GM13977 (cell line): ENCODE measurements at places on chromosomes 6 and 20.

DNA sequence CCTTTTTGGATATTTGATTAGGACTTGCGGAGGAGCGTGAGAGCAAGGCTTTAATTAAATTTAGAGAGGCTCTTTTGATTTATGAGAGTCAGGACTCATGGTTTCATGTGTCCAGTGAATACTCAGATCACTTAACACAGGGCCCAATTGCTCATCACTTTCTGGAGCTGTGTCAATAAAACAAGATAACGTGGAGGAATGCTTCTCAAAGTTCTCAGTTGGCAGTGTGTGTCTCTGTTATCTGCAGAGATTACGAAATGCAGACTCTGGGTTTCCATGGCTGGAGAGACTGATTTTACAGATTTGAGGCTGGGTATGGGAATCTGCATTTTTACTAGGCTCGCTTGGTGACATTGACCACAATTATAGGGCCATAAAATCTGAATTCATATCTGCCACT lies 335.8 kb upstream of the FLRT3 start:
- DNase-seq = no peak

DNA sequence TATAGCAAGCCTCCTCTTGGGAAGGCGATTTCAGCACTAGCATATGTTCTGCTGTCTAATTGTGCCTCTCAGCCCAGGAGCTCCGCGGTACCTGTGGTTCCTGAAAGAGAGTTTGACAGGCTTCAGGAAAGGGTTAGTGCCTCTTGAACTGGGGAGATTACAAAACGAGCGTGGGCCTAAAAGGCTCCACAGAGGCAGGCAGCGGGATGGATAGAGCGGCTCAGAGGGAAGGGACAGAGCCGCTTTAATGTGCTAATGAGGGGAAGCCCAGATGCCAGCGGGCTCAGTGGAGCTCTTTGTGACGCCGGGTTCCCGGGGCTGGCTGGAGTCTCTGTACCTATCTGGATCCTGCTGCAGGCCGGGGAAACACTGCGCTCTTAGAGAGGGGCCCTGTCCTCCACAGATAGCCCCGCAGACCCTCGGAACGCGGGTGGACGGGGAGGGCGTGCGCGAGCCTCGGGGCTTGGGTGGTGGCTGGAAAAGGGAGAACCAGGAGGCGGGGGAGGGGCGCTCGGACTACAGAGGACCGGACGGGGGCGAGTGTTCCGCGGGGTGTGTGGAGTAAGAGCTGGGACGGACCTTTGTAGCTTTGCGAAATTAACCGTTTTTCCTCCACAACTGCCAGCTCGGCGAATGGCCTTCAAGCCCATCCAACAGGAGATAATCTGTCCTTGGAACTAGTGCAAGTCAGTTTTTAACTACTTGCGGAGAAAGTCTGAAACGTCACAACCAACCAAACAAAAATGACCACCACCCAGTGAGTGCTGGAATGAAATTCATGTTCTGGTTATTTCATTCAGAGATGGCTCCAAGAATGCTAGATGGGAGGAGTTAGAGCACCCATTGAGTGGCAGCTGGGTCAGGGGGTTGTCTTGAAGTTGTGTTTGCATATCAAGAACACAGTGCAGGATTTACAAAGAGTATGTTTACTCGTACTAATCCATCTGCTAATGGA lies 13.0 kb downstream of the SLC35F1 start:
- no peak for DNase-seq

- DNase-seq = no peak
Measured at GRCh38 chr20:58982406-58983114, 1.5 kb downstream of the NELFCD start.

- DNase-seq = no peak
Measured at GRCh38 chr6:68194846-68195478, 440.1 kb upstream of the ADGRB3 start.

DNA sequence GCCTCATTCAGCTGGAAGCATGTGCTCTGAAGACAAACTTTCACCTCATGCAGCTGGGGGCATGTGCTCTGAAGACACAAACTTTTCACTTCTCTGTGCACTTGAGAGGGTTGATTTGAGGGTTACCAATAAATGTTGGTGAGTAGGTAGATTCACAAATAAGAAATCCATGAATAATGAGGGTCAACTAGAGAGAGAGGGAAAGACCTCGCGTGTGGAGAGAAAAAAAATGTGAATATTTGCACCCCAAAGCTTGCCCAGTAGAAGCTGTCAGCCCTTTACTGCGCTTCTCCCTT lies 43.4 kb downstream of the PSMB1 start:
- DNase-seq = no peak

DNA sequence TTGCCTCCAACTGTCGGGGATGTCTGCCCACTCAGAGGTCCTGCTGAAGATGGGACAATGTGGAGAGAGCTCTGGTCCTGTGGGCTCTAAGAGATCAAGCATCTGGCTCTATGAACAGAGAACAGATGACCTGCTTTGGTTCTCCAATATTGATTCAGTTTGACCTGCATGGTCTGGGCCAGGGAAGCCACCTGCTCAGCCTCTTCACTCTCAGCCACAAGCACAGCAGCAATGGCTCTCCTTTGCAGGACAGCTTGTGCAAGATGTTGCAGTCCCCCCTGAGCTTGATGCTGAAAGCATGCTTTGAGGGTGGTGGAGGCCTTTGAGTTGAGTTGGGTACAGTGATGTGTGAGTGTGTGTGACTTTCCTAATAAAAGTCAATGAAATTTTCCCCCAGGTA lies 18.6 kb upstream of the MCM3 start:
- no peak for DNase-seq

- DNase-seq = no peak
Measured at GRCh38 chr20:12949429-12949980, 59.3 kb upstream of the SPTLC3 start.

DNA sequence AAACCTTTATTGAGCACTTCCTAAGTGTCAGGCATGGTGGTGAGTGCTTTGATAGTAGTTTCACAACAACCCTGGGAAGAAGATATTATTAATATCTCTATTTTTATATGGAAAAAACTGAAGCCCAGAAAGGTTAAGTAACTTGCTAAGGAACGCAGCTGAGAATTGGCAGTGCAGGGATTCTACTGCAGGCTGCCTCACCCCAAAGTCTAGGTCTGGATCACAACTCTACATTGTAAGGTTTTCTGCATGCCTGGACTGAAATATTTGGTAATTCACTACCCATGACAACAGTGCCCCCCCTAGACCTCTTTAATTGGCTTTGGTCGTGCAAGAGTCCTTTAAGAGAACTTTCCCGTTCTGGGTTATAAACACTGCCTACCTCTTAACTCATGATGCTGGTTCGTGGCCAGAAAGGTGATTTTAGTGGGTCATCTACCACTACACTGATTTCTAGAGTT lies 67.1 kb upstream of the KCNQ5 start:
- DNase-seq = no peak

DNA sequence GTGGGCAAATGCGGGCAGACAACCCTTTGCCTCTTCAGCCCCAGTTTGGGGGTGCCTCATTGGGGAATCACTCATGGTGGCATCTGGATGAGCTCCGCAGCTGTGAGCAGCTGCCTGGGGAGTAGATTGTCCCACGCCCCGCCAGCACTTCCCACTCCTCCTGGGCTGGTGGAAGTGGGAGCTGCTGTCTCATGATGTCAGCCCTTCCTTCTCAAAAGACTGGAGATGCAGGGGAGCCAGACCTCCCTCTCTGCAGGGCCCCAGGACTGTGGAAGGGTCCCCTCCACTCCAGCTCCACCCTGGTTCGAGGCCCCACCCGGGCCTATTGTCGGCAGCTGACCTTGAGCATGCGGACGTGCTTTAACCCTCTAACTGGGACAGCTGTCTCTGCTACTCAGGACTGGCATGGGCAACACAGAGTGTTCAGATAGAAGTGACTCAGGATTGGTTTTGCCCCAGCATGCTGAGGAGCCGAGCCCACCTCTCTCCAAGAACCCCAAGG lies 2.0 kb downstream of the UNC93A start:
- no peak for DNase-seq

- DNase-seq = no peak
Measured at GRCh38 chr6:104409913-104410312, 449.8 kb downstream of the HACE1 start.

DNA sequence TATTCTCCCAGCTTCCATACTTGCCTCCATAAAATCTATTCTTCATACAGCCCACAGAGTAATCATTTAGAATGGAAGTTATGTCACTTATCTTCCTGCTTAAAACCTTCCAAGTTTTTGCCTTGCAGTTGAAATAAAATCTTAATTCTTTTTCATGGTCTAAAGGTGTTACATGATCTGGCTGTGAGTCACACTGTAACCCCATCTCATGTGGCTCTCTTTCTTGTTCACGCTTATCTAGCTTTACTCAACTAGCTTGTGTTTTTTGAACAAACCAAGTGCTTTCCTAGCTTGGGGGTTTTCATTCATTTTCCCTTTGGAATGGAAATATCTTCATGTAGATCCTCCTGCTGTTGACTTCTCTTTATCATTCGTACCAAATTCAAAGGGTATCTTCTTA lies 23.6 kb upstream of the THEMIS start:
- DNase-seq = no peak

- DNase-seq = no peak
Measured at GRCh38 chr20:14764511-14765369, 427.3 kb upstream of the FLRT3 start.

GRCh38 chr20:7214081-7214740 lies 446.7 kb downstream of the BMP2 start:
- no peak for DNase-seq

- DNase-seq = no peak
Measured at GRCh38 chr6:46989398-46989797, 52.7 kb downstream of the ADGRF1 start.

DNA sequence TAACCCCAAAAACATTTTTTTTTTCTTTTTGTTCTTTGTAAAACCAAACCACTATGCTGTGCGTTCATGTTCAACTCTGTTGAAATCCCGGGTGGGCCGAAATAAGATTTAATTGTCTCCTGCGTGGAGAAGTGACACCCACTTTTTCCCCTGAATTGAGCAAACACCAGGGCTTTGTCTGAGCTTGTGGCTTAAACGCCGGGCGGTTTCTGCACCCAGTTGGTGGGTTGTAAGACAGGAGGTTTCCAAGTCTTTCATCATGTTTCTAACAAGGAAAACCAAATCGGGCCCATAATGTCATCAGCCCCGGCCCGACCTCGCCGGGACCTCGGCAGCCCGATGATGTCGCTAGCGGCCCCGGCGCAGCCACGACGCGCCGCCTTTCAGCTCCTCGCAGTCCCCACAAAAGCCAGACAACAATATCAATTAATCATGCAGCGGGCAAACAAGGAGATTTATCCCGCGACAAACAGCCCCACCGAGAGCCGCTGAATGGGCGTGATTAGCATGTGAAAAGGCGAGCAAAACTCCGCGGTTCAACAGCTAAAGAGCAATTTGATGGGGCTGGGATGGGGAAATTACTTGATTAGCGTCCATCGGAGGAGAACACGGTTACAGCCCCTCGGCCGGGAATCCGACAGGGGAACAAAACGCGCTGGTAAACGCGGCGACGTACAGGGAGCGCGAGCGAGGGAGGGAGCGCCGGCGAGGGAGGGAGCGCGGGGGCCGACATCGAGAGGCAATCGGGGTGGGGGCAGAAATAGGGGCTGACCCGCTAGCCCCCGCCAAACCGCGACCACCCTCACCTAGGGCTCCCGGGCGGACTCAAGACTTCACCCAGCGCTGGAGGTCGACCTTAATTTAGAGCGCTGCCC lies 5.3 kb downstream of the LINC00237 start:
- DNase-seq = peak; percentile 39

- DNase-seq = no peak
Measured at GRCh38 chr6:130895516-130895915, 68.3 kb downstream of the SMLR1 start.

DNA sequence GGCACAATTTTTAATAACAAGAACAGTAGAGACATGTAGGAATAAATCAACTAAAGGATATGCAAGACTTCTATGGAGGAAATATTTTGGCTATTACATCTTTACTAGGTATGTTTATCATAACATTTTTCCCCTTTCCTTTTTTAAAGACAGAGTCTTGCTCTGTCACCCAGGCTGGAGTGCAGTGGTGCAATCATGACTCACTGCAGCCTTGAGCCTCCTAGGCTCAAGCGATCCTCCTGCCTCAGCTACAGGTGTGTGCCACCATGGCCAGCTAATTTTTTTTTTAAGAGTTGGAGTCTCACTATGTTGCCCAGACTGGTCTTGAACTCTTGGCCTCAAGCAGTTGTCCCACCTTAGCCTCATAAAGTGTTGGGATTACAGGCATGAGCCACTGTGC lies 37.0 kb downstream of the AKAP7 start:
- no peak for DNase-seq
